ENCODE measurements at places on chromosomes 1 and 21. TPM values are rescaled to one million over a fixed set of nuclear protein-coding genes. Genes with fewer than 3 reads are reported as not detected.

DNA sequence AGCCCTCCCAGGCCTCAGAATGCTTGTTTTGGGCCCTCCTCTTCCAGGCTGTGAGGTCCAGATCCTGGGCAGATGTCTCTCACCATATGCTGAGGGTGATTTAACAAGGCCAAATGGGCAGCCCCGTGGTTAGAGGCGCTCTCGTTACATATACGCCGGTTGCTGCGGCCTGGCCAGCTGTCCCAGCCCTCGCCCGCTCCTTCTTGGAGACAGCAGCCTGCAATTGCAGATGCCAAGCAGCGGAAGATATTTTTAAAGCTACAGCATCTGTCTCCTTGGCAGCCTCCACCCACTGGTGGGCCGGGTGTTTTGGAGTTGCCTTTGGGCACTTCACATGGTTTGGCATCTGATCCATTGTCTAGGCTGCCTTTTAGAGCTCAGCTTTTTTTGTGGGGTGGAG is 178.8 kb upstream of the NFIA start:
- DNase-seq = no peak

DNA sequence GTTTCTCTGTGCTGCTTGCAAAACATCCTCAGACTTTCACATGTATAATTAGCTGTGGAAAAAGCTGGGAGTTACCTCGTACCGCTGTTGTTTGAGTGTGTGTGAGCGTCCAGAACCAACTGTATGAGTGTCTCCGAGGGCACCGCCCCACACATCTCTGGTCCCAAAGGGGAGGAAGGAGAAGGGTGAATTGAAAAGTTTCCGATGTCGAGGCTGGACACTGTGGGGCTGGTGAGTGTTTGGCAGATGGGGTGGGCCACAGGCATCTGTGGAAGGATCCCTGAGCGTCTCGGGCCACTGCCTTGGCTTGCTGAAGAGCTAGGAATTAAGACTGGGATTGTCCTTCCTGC is 1.2 kb downstream of the ATP2B4 start:
- DNase-seq = peak; percentile 70

GRCh38 chr1:204971517-204972336 is 71.3 kb upstream of the CNTN2 start:
- peak; percentile 58 for DNase-seq

DNA sequence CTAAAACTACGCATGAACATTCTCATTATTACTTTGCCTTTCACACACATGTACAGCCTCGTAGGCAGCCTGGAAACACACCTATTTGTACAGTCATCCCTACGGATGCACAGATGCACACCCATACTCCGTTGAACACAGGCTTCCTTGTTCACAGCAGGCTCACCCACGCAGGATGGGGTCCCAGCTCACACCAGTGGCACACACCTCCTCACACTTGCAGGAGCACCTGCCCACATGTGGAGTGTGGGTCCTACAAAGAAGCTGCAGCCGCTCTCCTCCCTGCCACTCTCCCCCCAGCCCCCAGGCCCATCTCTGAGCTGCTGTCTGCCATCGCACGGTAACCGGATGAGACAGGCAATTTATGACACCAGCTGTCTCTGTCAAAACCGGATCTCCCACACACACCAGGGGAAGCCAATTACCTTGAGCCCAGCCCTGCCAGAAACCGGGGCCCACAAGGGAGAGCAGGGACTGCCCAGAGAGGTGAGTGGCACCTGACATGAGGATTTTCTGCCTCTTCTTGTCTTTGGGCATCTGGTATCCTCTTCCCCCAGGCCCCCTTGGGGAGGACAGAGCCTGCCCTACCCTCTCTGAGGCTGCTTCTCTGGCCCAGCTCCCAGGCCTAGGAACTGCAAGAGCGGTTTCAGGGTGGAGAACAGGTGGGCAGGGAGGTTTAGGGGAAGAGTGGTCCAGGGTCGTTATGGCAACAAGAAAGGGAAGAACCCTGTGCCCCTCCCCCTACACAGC is 175.4 kb downstream of the IGSF21 start:
- DNase-seq = no peak

DNA sequence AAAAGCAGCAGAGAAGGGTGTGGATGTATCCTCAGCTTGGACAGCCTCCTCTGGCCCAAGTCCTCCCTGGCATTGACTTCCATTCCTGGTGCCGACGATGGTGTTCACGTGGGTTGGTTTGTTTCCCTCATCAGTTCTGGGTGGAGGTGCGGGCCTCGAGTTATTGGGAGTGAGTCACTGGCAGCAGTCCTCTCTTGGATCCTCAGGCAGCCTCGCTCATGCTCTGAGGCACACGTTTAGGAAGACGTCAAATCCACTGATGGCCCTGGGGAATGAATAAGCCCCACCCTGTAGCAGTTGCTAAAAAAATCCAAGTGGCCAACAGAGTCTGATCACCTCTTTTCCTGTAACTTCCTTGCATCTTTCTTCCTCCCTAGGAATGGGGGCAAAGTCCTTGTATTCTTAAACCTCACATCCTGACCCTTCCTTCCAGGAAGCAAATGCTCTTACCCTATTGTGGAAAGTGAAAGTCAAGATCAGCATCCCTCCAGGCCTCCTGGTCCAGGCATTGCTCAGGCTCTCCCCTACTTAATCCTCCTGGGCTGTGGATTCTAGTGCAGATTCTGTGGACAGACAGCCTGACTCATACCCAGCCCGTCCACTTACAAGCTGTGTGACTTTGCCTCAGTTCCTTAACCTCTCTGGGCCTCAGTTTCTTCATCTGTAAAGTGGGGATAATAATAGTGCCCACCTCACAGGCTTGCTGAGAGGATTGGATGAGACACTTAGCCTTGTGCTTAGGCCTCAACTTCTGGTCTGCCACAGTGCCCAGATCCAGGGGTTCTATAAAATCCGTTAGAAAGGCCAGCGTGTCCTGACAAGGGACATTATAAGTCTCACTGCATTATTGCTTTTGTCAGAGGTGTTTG is 111.1 kb downstream of the TLR5 start:
- DNase-seq = peak; percentile 80

DNA sequence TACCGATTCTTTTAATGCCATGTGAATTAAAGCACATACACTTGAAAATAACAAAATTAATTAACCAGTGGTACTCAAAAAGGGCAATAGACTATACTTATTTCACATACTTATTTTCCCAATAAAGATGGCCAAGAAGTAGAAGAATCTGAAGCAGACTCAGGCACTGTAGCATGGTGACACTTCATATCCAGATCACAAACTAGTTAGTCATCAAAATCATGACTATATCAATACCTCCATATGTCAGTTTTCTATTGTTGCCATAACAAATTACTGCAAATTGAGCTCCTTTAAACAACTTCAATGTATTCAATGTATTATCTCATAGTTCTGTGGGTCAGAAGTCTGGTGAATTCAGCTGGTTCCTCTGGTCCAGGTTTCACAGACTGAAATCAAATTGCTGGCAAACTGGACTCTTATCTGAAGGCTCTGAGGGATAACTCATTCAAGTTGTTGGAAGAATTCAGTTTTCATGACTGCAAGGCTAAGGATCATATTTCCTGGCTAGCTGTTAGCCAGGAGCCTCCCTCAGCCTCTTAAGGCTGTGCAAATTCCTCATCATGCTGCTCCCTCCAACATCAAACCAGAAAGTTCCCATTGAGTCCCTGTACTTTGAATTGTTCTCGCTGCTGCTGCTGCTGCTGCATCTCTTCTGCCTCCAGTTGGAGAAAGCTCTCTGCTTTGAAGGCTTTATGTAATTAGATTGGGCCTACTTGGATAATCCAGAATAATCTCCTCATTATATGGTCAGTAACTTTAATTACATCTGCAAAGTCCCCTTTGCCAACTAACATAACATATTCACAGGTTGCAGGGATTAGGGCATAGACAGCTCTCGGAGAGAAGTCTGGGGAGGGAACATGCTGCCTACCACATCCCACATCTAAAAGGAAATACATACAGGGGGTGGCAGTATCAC is 91.5 kb downstream of the MRPL39 start:
- DNase-seq = no peak

GRCh38 chr1:172070055-172070454 is 228.8 kb downstream of the DNM3 start:
- DNase-seq = no peak

- no peak for DNase-seq
These were observed 688.6 kb upstream of the ADGRL4 start for GRCh38 chr1:79695138-79695537.

DNA sequence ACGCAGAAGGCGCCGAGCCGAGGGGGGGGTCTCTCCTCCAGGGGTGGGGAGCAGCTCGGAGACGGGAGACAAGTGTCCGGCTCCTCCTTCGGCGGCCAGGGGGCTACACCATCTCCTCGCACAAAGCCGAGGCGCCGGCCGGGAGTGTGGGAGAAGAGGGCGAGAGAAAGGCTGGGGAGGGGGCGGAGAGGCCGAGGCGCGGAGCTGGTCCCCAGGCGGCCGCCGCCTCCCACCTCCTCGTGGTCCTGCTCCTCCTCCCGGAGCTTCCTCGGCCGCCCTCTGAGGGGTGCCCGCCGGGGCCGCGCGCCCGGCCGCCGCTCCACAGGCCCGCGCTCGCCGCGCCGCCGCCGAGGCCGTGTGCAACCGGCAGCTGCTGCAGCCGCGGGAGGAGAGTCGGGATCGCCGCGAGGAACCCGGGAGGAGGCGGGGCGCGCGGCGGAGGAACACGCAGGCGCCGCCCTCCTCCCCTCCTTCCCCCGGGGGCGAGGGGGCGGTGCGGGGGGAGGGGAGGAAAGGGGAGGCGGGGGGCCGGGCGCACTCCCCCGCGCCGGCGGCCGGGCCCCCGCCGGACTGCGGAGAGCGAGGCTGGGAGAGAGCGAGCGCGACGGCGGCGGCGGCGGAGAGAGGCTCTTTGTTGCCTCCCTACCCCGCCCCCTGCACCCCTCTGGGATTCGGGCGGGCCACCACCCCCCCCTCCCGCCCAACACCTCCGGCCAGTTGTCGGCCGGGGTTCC is at the start of gene ENAH:
Gene ENAH, minus strand, starts transcription at position 395 of the 734 bp plus-strand sequence. CDS start 433 bp downstream, outside the sequence.
- DNase-seq = peak; percentile 93

DNA sequence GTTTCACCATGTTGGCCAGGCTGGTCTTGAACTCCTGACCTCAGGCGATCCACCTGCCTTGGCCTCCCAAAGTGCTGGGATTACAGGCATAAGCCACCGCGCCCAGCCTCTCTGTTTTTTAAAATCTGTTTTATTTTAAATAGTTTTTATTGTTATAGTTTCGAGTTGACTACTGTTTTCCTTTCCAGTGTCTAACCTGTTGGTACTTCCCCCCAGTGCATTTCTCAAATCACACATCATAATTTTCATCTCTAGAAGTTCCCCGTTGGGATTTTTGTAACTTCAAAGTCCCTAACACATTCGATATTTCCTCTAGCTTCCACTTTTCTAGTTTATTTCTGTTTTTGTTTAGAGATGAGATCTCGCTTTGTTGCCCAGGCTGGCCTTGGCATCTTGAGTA is 7.5 kb downstream of the HES4 start:
- no peak for DNase-seq

- DNase-seq = no peak
These were observed 43.6 kb downstream of the NFYC start for GRCh38 chr1:40734882-40735628.

DNA sequence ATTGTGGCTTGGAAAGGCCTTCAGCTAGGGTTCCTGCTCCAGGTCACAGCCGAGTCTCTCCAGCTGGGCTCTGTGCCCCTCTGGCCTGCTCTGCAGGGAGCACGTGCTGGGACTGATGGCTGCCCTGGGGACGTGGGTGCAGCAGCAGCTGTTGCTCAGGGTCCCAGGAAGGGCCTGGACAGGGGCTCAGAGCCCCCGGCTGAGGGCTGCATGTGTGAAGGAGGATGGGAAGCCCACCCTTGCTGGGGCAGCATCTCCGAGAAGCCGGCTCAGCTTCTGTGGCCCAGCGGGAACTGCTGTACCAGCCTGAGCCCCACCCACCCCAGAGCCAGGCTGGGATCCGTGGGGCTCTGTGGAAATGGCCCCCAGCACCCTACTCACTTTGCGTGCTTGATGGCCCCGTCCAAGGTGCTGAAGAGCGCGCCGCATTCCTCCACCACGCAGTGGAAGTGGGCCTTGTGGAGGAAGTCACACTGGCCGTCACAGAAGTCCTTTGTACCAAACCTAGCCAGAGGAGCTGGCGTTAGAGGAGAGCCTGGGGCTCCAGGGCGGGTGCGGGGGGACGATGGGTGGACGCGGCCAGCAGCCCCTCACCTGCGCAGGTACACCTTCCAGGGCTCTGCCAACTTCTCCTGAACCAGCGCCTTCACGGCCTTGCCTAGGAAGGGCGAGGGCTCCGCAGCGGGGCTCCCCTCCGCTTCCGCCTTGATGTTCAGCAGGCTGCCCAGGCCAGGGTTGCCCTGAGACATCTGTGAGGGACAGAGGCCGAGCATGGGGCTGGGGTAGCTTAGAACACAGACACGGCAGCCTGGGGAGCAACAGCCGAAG is 147.5 kb downstream of the CASZ1 start:
- no peak for DNase-seq

GRCh38 chr1:169576241-169576934 is 9.9 kb downstream of the F5 start:
- no peak for DNase-seq

Gene BARHL2
- not detected for total RNA-seq

Gene OR6K3
- total RNA-seq = not detected

Gene IFI6
- 3.8 TPM for total RNA-seq

Gene AK5
- not detected for total RNA-seq

Gene ADAMTS5
- 0.10 TPM for total RNA-seq

Gene C1QB
- total RNA-seq = not detected

Gene IPP
- 17.6 TPM for total RNA-seq

Gene C8A
- not detected for total RNA-seq
